HL-60 (cell line): ENCODE measurements at places on chromosomes 13 and 19.

GRCh38 chr19:19321141-19321577 is 530 bp downstream of the MAU2 start:
- DNase-seq: no peak

GRCh38 chr13:20652946-20653345 is 50.6 kb upstream of the IL17D start:
- DNase-seq: no peak

DNA sequence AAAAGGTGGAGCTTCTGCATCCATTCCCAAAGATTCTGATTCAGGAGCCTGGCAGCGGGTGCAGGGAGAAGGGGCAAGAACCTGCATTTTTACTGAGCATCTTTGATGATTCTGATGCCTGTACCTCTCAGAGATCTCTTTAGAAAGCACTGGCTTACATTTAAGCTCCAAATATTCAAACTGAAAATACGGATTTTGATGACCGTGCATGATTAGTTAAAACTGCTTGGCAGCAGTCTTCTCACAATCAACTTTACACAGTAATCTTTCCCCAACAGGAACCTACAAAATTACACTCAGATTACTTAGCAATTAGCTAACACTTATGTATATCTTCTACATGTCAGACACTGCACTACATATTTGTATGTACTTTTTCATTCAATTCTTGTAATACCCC is 108.9 kb downstream of the DOCK9 start:
- DNase-seq: no peak

GRCh38 chr19:41808663-41809566 is 12.5 kb downstream of the CEACAM3 start:
- DNase-seq: peak; percentile 87

DNA sequence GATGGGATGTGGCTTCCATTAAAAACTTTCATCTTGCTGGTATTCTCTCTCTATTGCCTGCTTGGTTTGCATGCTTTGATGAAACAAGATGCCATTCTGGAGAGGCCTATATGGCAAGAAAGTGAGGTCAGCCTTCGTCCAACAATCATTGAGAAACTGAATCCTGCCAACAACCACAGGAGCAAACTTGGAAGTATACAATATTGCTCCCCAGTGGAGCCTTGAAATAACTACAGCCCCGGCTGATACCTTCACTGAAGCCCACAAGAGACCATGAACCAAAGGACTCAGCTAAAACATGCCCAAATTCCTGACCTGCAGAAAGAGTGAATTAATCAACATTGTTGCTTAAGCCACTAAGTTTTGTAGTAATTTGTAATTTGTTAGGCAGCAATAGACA is 82.5 kb upstream of the FGF14 start:
- no peak for DNase-seq

DNA sequence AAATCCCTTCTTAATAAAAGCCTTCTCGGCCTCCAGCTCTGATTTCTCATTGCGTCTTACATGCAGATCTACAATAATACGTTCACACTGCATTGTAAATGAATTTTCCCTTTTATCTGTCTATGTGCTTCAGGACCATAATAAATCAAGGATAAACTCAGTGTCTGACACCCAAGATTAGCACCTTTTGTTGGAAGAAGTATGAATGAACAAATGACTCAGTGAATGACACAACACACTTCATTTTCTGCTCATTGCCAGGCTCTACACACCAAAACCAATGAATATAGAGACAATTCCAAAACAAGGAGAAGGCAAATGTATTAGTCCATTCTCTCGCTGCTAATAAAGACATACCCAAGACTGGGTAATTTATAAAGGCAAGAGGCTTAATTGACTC is 1224.4 kb downstream of the EFNB2 start:
- no peak for DNase-seq

DNA sequence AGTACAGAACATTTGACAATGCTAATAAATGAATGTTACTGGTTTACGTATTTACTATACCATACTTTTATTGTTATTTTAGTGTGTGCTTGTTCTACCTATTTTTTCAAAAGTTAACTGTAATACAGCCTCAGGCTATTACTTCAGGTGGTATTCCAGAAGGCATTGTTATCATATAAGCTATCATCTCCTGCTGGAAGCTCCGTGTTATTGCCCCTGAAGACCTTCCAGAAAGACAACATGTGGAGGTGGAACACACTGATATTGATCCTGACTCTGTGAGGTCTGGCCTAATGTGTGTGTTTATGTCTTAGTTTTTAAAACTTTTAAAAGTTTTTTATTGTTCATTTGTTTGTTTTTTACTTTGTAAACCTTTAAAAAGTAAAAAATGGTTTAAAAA is 509.8 kb upstream of the SPRY2 start:
- no peak for DNase-seq

DNA sequence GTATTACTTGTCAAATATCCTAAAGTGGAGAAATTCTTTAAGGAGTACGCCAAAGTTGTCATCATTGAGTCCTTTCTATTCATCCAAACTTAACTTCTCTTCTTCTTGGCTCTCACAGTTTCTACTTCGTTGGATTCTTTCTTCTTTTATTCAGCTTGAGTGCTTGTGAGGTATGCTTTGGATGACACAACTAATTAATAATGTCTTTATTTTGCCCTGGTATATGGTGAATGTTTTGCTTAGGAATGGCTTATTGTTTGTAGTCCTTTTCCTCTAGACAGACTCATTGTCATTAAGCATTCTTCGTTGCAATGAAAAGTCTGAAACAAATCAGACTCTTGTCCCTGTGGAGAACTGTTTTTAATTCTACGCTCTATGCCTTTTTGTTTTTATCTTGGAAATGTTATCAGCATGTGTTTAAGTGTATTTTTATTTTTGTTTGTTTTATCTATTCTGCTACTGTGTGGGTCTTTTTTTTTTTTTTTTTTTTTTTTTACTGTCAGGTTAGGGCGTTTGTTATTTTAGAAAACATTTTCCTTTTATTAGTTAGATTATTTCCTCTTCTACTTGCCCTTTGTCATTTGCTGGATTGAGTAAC is 471.5 kb downstream of the GPC6 start:
- no peak for DNase-seq

GRCh38 chr13:67549331-67549730 is 319.2 kb upstream of the PCDH9 start:
- DNase-seq: no peak

GRCh38 chr13:84607261-84608013 is 725.2 kb upstream of the SLITRK1 start:
- no peak for DNase-seq

- DNase-seq: no peak
Observed at GRCh38 chr13:94550062-94550738, 45.8 kb downstream of the TGDS start.

- DNase-seq: no peak
Observed at GRCh38 chr13:102688306-102688973, 6.4 kb downstream of the METTL21C start.

GRCh38 chr13:96397807-96398206 is 307.9 kb downstream of the HS6ST3 start:
- no peak for DNase-seq

- no peak for DNase-seq
Observed at GRCh38 chr13:93621051-93621450, 394.4 kb downstream of the GPC6 start.

GRCh38 chr19:1570836-1571235 is 2.7 kb upstream of the MEX3D start:
- no peak for DNase-seq
